ENCODE measurements at places on chromosomes 11 and 22.
A peak's percentile ranks its signal among the peaks of the same experiment; 100 is the strongest.

- DNase-seq: no peak
Observed at GRCh38 chr11:90803366-90803765, 580.5 kb upstream of the CHORDC1 start.

DNA sequence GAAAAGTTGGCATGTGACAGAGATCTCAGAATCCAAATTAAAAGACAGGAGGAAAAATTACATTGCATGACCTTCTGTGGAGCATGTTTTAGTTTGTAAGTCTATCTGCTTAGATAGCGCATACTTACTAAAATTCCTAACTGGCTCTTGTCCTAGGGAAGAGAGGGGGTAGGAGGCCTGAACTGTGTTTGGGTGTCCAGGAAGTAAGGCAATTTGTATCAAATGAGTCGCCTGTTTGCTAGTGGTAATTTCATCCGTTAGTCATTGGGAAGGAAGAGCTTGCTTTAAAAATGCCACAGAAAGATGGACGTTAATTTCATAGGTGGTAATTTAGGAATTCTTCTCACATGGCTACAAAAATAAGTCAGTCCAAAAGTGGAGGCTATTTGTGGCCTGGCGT lies 18.5 kb downstream of the GRK3 start:
- DNase-seq: no peak

GRCh38 chr11:119739021-119739703 lies 10.2 kb upstream of the NECTIN1 start:
- no peak for DNase-seq

DNA sequence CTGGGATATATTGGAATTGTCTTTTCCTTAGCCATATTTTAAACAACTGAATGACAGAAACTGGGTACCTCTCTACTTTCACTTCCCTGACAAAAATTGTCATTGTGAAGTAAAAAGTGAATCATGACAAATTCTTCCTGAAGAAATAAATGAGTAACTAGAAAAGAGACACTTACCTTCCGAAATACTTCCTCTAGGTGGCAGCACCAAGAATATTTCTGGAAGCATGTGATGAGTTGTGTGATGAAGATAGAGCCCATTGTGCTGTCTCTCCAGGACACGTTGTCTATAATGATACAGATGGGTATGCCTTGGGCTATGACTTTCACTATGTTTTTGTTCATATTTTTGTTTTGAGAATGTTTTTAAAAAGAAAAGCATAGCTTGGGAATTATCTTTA lies 21.5 kb downstream of the CASP4 start:
- DNase-seq: peak; percentile 21

- DNase-seq: no peak
Observed at GRCh38 chr11:46107780-46108179, 13.5 kb downstream of the PHF21A start.

GRCh38 chr22:50699001-50699755 lies 26.6 kb downstream of the SHANK3 start:
- no peak for DNase-seq

GRCh38 chr22:16956290-16956689 lies 51.7 kb downstream of the GAB4 start:
- DNase-seq: no peak

GRCh38 chr11:2287091-2287490 lies 14.6 kb downstream of the C11orf21 start:
- no peak for DNase-seq

GRCh38 chr22:23503142-23503541 lies 76.9 kb downstream of the IGLL1 start:
- DNase-seq: no peak

GRCh38 chr11:87421422-87421821 lies 383.7 kb downstream of the TMEM135 start:
- peak; percentile 18 for DNase-seq

GRCh38 chr11:61682093-61682732 lies 2.0 kb downstream of the DAGLA start:
- no peak for DNase-seq

DNA sequence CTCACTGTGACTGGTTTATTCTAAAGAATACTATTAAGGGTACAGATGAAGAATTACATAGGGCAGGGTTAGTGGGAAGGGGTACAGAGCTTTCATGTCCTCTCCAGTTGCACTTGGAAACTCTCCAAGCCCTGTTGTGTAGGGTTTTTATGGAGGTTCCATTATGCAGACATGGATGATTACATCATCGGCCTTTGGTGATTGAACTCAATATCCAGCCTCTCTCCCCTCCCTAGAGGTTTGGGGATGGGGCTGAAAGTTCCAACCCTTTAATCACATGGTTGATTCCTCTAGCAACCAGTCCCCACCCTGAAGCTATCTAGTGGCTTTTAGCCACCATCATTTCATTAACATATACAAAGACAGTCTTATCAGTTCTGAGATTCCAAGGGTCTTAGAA lies 472.6 kb downstream of the BUD13 start:
- DNase-seq: no peak

GRCh38 chr11:114178656-114179055 lies 117.5 kb upstream of the NNMT start:
- no peak for DNase-seq

DNA sequence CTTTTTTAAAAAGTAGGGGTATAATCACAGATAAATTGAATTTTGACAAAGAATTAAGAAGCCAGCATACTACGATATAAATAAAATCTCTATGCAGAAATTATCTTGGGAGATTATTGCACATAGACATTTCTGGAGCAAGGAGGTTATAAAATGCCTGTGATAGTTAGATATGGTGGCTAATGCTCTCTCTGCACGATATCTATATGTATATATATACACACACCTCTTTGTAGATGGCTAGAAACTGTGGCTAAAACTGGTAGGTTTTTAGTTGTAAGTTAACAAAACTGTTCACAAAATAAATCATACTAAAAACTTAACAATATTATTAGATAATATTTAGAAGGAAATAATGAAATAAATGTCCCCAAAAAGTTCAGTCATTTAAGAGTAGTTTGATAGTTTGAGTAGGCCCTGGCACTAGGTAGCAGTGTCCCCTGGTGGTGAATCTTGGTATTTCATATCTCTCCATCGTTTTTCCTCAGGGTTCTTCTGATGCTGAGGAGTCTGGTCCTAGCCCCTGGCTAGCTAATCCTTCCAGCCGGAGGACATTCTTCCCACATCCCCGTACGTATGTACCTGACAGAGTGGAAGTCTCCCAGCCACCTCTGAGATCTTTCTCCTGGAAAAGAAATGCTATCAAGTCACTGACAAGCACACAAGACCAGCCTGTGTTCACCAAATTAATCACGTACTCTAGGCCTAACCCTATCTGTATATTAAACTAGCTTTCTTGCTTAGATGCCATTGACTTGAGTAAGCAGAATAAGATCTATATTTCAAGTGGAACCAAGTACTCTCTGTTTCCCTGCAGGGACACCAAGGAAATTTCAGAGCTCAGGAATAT lies 32.2 kb downstream of the ART5 start:
- DNase-seq: peak; percentile 51

DNA sequence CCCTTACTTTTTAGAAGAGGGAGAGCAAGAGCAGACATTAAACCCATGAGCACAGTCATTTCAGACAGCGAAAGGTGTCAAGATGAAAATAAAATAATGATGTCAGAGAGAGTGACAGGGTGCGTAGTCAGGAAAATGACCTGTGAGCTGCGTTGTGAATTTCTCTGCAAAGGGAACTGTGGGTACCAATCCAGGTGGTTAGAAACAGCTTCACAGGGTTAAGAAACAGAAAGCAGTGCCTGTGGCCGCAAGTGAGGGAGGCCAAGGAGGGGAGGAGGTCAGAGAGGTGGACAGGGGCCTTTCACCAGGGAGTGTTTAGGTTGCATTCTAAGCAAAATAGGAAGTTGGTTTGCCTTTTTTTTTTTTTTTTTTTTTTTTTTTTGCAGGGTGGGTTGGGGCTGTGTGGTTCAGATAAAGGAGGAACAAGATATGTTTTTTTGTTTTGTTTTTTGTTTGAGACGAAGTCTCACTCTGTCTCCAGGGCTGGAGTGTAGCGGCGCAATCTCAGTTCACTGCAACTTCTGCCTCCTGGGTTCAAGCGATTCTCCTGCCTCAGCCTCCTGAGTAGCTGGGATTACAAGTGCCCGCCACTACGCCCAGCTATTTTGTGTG lies 7.9 kb downstream of the TIGD3 start:
- DNase-seq: no peak

DNA sequence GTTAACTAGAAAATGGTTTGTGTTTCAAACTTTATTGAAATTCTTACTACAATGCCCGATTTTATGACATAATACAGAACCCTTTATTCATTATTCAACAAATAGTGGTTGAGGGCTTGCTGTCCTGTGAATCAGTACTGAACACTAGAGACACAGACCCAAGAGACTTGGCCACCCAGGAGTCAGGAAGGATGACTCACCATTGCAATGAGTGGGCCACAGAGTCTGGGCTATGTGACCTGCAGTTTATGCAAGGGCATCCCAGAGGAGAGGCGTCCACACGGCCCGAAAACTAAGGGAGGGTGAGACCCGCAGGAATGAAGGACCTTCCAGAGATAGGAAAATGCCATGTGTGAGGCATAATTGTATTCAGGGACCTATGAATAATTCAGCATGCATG lies 143.8 kb upstream of the DDI1 start:
- no peak for DNase-seq

- DNase-seq: peak; percentile 15
Observed at GRCh38 chr11:131064373-131064991, 148.2 kb upstream of the SNX19 start.

- no peak for DNase-seq
Observed at GRCh38 chr11:120517801-120518291, 6.3 kb downstream of the GRIK4 start.

- DNase-seq: no peak
Observed at GRCh38 chr11:19395050-19395449, 154.3 kb upstream of the E2F8 start.

- DNase-seq: no peak
Observed at GRCh38 chr11:2120359-2121100, 18.7 kb downstream of the IGF2 start.

GRCh38 chr11:11407065-11407762 lies 54.2 kb upstream of the CSNK2A3 start:
- DNase-seq: no peak

DNA sequence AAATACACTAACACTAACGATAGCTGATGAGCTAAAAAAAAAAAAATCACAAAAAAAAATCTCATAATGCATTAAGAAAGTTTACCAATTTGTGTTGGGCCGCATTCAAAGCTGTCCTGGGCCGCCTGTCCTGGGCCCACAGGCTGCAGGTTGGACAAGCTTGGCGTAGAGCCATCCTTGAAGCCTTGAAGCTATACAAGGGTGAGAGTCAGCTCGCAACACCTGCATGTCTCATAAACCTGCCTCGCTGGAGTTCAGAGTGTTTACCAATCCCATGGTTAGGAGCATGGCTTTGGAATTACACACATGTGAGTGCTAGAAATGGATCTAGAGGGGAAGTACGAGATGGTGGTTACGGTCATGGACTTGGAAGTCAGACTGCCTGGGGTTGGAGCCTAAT lies 453.7 kb downstream of the INSC start:
- no peak for DNase-seq

- no peak for DNase-seq
Observed at GRCh38 chr11:114160894-114161293, 101.4 kb downstream of the ZBTB16 start.

- no peak for DNase-seq
Observed at GRCh38 chr11:76918941-76919386, 58.2 kb downstream of the ACER3 start.

DNA sequence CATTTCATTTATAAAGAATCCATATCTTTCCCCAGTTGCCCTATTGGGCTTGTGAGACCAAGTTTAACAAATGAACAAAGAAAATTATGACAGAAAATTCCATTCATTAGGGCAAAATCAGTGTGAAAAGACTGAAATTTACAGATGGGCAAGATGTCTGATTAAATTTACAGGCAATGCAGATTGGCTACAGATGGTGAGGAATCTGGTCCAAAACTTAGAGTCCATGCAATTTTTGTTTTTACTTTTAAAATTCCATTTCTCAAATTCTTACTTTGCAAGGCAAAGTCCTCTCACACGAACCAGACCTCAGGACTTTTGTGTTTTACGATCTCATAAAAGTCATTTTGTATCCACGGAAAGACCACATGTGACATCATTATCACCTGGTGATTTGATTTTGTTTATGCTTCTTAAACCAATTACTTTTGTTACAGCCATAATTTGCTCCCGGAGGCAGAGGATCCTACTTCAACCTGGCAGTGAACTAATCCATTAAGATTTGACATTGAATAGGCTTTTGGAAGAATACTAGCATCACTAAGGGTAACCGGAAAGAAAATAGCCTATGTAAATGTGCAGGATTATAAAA lies 843.7 kb upstream of the CHORDC1 start:
- DNase-seq: no peak

- DNase-seq: no peak
Observed at GRCh38 chr11:65431451-65432099, 9.0 kb downstream of the NEAT1 start.

GRCh38 chr11:109486129-109486528 lies 64.1 kb downstream of the C11orf87 start:
- no peak for DNase-seq

- DNase-seq: peak; percentile 74
Observed at GRCh38 chr22:20429254-20430100, 8.1 kb downstream of the SCARF2 start.

- DNase-seq: no peak
Observed at GRCh38 chr11:89347071-89347470, 144.1 kb downstream of the NOX4 start.

DNA sequence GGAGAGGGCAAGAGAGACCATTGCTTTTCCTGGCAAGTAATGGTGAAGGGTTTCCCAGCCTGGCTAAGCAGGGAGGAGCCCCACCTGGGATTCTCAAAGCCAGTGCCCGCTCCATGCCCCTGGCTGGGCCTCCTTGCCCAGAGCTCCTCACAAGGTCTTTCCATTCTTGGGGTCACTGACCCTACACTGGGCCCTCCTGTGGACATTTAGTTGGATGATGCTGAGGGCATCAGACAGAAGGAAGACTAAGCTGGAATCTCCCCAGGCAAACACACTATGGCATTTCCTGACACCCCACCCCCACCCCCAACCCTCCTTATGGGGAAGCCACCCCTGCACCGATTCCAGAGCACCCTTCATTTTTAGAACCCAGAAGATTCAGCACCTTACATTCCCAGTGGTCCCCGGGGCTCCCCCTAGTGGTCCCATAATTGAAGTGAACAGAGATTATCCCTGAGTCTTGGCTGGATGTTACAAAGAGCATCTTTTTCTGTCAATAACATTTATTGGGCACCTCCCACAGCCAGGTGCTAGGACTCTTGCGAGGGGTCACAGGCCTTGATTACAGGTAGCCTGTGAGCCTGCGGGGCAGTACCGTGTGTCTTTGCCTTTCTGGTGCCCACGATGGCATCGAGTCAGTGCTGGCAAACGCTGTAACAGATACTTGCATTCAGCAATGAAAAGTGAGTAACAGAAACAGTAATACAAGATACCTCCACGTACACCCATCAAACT lies 548.5 kb downstream of the BUD13 start:
- peak; percentile 24 for DNase-seq

DNA sequence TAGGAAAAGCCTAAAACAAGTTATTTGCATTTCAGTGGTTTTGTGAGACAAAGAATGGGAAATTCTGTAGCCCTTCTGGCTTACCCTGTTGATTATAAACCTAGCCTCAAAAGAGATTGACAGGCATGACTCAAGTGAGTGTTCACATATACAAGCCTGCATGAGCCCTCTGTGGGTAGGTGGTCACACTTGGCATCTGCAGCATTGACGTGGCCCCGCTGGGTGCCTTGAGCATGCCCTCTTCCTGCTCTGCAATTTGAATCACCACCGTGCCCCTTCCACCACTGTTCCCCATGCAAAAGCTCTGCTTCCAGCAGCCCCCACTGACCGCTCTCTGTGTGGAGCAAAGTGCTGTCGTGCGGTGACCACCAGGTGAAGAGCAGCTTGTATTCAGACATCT lies 21.0 kb upstream of the ADSL start:
- DNase-seq: peak; percentile 37

- no peak for DNase-seq
Observed at GRCh38 chr11:69718147-69718546, 14.3 kb upstream of the FGF19 start.

Measured in stimulated activated CD4-positive, alpha-beta T cell treated with anti-CD3 and anti-CD28 coated beads, Interleukin-2, amount 100 ng/mL, for 48 hours (primary cell).